NCI-H1092 treated with DMSO at 0.1 percent for 48 hours (cell line): ENCODE measurements at places on chromosomes 11 and 22.

DNA sequence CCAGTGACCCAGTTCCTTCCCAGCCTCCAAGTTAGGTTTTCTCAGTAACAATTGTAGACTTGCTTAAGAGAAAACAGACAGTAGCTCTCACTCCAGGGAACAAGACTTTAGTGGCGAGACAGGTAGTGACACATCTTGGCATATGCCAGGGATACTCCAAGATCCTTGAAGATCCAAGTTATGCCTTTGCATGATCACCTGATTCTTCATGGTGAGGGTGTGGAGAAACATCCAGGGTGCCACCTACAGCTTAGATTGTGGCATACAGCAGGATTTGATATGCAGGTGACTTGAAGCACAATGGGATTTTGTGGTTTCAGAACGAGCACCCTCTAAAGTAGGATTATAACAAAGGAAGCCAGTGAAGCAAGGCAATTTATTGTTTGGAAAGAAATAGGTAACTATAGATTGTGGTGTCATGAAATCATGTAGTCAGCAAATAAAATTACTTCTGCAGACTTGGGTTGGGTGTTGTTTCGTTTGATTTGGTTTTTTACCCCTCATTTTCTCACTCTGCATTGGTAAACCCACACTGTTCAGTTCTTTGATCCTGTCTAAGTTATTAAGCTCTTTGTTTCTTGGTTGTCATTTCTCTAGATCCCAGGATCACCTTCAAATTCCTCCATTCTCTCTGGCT is 9.2 kb downstream of the POU2AF3 start:
- peak; percentile 37 for DNase-seq

DNA sequence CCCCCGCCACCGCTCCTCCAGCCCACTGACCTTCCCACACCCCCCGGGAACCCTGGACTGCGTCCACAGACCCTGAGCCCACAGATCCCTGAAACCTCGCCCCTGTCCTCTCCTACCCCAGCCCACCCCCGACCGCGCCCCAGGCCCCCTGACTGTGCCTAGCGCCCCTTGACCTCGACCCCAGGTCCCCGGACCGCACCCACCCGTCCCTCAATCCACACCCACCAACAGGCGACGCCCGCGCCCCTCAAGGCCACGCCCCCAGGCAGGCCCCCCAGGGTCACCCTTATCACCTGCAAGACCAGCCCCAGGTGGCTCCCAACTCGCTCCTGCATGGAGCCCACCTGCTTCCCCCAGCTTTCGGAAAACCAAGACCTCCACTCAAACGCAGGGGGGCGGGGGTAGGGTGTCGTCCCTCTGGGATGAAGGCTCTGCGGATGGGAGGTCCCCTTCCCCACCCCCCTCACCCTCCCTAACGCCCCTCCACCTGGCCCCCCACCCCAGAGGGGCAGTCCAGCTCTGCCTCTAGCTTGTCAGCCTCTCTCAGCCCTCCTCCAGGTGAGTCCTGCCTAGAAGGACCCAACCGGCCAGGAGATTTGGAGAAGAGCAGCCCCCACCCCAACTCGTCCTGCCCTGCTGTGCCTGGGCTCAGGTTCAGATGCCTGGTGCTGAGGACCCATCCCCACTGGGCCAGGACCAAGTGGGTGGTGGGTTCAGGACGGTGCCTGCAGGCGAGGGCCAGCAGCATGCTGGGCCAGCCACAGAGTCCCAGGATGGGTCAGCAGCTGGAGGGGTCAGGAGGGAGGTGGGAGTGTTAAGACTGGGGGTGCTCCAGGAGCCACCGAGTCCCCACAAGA is 3.1 kb upstream of the IL17REL start:
- no peak for DNase-seq

GRCh38 chr11:61890529-61891330 is 615 bp downstream of the FADS3 start:
- DNase-seq, result peak; percentile 12

- no peak for DNase-seq
Observed at GRCh38 chr11:66281776-66282467, 3.9 kb downstream of the CNIH2 start.

DNA sequence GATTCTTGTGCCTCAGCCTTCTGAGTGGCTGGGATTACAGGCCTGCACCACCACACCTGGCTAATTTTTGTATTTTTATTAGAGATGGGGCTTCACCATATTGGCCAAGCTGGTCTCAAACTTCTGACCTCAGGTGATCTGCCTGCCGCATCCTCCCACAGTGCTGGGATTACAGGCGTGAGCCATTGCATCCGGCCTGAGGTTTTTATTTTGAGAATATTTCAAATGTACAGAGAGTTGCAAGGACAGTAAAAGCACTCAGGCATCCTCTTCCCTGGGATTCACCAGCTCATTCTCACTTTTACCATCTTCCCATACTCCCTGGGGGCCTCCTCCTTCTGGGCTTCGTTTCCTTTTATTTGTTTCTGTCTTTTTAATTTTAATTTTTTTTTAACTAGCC is 12.1 kb downstream of the MED15 start:
- no peak for DNase-seq

DNA sequence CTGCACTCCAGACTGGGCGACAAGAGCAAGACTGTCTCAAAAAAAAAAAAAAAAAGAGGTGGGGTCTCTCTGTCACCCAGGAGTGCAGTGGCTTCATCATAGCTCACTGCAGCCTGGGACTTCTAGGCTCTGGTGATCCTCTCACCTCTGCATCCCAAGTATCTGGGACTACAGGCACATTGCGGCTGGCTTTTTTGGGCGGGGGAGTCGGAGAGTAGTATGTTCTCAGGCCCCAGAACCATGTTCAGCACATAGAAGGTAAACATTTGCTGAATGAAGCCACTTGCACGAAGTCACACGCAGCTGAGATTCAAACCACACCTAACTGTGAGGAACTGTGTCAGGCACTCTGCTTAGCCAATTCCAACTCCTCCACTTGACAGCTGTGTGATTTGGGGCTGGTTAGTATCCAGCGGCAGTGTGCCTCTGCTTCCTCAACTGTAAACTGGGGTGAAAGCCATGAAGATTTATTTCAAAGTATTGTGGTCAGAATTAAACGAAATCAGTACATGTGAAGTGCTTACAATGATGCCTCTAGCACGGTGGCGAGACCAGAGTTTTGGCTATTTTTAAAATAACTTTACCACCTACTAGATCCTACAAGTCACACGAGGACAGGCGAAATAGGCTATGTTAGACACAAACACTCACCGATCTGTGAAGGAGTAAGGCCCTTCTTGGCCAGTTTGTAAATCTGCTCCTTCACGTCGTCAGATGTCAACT is 789 bp downstream of the RPS13 start:
- DNase-seq, result no peak

GRCh38 chr11:78290293-78291176 is 101.8 kb downstream of the USP35 start:
- no peak for DNase-seq

GRCh38 chr11:71485063-71485399 is 32.0 kb downstream of the NADSYN1 start:
- no peak for DNase-seq

DNA sequence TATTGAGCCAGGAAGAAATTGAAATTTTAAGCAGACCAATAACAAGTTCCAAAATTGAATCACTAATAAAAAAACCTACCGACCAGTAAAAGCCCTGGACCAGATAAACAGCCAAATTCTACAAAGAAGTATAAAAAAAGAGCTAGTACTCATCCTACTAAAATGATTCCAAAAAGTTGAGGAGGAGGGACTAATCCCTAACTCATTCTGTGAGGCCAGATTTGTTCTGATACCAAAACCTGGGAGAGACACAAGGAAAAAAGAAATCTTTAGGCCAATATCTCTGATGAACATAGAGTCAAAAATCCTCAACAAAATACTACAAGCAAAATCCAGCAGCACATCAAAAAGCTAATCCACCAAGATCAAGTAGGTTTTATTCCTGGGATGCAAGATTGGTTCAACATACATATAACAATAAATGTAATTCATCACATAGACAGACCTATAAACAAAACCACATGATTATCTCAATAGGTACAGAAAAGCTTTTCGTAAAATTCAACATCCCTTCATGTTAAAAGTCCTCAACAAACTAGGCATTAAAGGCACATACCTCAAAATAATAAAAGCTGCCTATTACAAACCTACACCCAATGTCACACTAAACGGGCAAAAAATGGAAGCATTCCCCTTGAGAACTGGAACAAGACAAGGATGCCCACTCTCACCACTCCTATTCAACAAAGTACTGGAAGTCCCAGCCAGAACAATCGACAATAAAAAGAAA is 13.1 kb downstream of the OR52A5 start:
- DNase-seq, result no peak

DNA sequence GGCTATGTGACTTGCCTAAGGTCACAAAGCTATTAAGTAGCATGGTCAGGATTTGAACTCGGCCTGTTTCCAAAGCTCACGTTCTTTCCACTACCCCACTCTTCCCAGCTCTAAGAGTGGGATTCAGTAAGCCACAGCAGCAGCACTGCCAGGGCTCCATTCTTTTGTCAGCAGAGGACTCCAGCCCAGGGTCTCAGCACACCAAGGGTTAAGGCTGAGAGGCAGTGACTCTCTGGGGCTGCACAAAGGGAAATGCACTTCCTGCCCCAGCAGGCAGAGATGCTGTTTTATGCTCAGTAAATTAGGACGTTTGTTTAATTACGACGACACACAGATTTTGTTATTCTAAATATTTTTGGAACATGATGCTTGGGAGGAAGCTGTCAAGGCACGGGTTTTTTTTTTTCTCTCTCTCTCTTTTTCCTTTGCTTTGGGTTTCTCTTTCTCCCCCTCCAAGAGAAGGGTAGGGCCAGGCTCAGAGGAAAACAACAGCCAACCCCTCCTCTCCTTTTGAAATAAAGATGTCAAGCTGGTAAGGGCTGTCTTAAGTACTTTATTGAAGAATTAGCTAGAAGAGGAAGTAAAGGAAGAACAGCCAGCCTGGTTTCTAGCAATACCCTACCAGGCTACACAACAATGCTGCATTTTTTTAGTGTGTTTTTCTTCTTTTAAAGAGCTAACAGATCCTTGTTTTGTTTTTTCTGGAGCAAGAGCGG is 2.8 kb downstream of the MYH9 start:
- DNase-seq, result no peak

DNA sequence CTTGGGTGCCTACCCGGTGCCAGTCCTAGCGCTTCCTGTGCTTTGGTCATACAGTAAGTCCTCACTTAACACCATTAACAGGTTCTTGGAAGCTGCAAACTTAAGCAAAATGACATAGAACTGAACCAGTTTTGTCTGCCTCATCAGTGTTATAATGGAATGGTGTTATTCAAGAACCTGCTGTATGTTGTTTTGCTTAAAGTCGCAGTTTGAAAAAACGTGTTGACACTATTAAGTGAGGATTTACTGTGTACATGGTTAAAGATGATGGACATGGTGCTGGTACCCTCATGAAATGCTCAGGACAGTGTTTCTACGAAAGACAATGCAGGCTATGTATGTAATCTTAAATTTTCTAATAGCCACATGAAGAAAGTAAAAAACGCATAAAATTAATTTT is 41.3 kb downstream of the PPP6R3 start:
- DNase-seq, result no peak

DNA sequence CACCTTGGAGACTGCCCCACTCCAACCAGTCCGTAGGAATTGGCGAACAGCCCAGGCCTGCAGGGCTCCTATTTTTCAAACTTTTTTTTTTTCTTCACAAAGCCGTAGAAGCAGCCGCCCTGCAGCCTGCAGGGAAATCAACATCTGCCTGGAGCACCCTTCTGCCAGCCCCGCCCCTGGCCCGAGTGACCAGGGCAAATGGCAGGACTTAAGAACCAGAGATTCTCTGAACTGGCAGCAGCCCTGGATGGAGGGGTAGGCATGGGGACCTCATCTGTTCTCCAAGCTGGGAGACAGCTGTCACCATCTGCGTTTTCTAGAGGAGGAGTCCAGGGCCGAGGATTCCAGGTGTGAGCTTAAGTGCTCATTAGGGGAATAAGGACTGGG is 5.6 kb downstream of the SCN2B start:
- no peak for DNase-seq

GRCh38 chr22:25388866-25389540 is 169.6 kb downstream of the CRYBB2 start:
- DNase-seq, result no peak

DNA sequence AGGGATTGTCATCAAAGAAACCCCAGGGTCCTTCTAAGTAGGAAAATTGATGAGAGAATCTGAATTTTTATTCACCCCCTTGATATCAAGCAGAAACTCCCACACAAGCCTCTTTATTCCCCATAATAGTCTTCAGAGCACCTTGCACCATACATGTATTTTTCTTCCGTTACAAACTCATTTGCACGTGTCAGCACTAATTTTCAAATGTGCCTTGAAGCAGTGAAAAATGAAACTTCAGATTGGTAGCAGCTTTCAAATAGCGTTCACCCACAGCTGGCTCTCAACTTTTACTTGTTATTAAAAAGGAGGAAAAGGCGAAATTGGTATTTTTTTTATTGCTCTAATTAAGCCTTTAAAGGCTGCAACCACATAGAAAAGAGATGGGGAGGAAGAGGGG is 343.0 kb upstream of the TENM4 start:
- no peak for DNase-seq

DNA sequence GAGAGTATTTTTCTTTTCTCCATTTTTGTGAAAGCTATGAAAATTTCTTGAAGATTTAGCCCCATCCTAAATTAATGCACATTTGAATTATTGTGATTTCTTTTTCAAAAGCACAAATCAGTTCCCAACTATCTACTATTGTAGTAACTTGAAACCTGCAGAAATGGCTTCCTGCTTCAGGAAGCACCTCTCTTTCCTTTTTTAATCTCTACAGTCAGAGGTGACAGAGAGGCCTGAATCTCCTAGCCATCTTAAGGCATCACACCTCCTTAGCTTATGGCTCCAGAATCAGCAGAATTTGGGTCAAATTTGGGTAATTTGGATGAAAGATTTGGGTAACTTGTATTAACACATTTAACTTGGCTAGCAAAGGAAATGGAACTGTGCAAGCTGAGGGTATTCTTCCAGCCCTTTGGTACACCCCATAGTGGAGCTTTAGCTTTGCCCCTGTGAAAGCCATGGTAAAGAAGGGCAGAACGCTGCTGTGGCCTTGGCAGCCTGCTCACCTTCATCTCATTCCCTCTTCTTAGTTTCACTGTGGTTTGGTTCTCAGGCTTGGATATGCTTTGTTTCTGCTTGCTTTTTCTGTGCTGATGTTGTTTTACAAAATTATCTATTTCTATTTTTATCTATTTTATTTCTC is 16.2 kb downstream of the TBCEL start:
- DNase-seq, result no peak
